Activated naive CD4-positive, alpha-beta T cell treated with anti-CD3 and anti-CD28 coated beads, Interleukin-2, amount 50 U/mL, for 72 hours (primary cell): ENCODE measurements at places on chromosomes 1 and 21. TPM values are rescaled to one million over a fixed set of nuclear protein-coding genes. Genes with fewer than 3 reads are reported as not detected.

GBP7 gene
- total RNA-seq: not detected

S100A12 gene
- not detected for total RNA-seq

MRPL55 gene
- total RNA-seq: 50.6 TPM

PLEKHA6 gene
- 2.6 TPM for total RNA-seq

DNA sequence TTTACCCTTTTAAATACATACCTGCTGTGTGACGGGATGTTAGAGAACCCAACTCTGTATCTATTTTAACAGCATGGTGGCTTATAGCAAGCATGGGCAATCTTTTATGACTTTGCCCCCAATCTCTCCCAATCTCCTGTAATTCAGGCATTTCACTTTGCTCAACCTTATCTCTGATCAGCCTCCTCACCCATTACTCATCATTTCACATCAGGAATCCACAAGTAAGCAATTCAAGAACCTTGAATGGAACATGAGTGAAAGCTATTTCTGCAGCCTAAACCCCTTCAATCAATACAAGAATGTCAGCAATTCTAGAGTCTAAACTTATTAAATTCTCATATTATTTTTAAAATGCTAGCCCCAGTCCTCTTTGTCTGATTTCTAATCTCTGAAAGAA lies 199.8 kb downstream of the ST6GALNAC3 start:
- no peak for DNase-seq

GRCh38 chr1:97901017-97901658 lies 19.7 kb downstream of the DPYD start:
- DNase-seq: no peak

DNA sequence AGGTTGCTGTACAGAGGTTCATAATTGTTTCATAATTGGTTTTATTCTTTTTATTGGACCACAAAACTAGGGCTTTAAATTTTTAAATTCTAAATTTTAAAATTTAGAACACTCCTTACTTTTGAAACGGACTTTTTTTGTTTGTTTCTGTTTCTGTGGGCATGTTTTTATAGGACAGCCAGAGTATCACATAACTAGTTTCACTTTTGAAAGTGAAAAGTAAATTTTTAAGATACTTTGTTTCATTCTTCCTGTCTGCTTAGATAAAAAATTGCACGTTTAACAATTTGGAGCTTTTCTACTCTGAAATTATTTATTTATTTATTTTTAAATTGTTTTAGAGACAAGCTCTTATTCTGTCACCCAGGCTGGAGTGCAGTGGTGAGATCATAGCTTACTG lies 29.7 kb downstream of the MDM4 start:
- no peak for DNase-seq

GRCh38 chr21:39651206-39651605 lies 38.5 kb downstream of the B3GALT5 start:
- no peak for DNase-seq

- no peak for DNase-seq
These were observed 45.8 kb upstream of the RGS1 start for GRCh38 chr1:192529811-192530210.

GRCh38 chr21:36425286-36425685 lies 40.1 kb downstream of the CHAF1B start:
- no peak for DNase-seq

DNA sequence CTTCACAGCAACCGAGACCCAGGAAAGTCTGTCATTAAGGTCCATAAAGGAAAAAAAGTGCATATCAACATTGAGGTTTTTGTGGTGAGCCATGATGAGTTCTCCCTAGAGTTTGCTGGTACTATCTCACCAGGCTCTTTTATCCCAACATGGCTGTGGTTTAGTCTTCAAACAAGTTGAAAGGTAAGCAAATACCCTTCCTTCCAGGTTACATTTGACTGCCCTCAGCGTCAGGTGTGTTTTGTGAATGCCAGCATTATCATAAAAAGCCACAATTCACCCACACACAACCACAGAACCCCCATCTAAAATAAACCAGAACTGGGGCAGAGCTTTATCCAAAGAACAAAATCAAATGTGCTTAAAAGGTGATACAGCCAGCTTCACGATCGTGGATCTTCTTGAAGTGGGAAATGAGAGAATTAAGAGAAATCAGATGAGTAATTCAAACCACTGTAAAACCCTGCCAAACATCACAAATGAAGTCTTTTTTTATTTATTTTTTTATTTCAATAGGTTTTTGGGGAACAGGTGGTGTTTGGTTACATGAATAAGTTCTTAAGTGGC lies 64.7 kb downstream of the SETD4 start:
- no peak for DNase-seq

DNA sequence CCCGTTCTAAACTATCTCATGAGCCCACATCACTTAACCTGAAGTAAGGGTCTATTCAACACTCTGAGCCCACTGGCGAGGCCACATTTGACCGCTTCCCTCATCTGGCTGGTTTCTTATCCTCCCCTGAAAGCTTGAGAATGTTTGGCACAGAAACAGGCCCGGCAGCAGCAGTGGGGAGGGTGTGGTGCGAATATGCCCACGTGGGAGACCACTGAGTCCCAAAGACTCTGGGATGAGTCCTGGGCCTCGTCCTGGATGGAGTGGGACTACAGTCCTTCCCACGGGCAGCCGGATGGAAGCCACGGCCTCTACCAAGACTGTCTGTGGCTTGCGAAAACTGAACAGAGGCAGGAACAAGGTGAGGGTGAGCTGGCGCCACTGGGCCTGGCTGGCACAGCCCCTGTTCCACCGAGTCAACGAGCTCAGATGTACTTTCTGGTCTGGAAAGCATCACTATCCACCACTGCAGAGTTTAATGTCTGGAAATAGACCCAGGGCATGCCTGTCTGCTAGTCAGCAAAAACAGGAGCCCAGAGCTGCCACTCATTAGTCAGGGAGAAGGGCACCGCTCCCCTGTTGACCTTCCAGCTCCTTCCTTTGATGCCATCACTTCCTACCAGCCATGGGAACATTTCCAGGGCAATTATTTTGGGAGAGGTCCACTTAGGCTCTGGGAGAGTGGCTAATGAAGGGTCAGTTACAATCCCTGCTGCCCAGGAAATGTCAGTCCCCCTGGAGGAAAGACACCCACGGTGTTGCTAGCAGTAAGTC lies 386.6 kb downstream of the MATN1 start:
- DNase-seq: no peak

- no peak for DNase-seq
These were observed 1280.1 kb downstream of the KCNT2 start for GRCh38 chr1:195328102-195328501.
